ENCODE measurements at places on chromosomes 7 and 10.

DNA sequence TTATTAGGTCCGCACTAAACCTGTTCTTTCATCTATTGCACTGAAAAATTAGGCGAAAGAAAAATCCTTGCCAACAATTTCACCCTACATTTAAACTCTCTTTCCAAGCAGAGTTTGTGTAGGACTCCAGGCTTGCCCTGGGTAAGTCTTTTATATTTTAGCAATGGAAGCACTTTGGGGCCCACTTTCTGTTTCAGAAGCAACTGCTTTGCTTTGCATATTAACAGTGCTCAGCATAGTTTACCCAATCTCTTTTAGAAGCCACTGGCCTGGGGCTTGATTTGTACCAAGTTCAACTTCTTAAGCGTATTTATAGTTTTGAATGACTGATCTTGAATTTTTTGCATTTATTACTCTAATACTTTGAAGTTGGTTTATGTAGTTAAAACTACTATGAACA, 78.8 kb upstream of the MDFIC start:
- DNase-seq = no peak

DNA sequence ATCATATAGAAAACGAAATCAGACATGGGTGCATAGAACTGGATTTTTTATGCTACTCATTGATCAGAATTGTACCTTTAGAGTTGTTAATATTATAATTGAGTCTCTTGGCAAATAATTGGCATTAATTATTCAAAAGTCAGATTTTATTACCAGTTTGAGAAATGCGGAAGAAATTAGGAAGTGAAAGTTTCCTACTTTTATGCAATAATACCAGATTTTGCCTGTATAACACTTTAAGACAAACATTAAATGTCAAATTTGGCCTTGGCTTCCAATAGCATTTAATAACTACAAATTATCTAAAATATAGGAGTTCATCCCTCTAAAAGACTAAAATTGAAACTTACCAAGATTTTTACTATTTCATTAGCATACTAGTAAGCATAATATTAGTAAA, 6.8 kb upstream of the TFEC start:
- no peak for DNase-seq

DNA sequence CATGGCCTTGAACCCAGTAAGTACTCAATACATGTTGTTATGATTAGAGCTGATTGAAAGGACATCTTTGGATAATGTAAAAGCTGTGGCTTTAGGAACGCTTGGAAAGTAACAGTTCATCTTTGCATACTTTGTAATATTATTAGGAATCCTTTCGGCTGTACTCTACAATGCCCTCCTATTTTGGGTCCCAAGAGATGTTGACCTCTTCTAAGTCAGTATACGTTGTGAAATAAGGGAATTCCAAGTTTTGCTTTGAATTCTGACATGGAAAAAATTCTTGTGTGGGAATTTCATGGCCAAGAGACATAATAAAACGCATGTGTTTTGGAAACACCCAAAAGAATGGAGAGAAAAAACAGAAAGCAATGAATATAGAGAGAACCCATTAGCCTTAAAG, 7.7 kb downstream of the AGR3 start:
- DNase-seq = no peak

GRCh38 chr7:94823947-94824346, 83.4 kb upstream of the PPP1R9A start:
- no peak for DNase-seq

GRCh38 chr10:84159076-84159685, 14.4 kb upstream of the GPR15LG start:
- no peak for DNase-seq

DNA sequence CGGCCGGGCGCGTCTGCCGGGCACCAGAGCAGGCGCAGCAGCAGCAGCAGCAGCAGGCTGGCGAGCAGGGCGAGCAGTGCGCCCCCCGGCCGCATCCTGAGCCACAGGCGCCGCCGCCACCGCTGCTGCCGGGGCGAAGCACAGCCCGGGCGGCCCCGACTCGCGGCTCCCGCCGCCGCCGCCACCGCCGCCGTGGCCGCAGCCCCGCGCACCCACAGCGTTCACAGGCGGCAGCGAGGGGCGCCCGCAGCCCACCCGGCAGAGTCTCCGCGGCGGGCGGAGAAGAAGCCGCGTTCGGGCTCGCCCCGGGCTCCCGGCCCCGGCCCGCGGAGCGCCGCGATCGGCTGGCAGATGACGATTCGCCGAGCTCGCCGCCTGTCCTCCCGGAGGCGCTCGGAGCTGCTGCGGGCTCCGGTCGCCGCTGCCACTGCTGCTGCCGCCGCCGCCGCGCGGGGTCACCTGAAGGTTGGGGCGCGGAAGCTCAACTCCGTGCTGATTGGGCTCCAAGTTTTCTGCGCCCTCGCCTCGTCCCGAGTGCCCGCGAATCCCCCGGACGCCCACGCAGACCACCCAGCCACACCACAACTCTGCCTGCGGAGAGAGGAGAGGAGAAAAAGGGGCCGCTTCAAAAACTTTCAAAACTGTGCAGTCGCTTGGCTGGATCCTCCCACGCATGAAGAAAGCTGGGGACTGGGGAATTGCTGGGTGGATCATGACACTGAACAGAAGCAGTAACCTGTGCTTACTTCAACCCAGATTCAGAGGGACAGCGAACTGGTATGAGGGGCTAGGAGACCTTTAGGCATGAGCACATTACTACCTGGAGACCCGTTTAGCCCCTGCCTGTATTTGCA, at the start of gene ST8SIA6:
ST8SIA6 (minus strand) TSS at position 435 of the 854 bp plus-strand sequence; CDS start at position 95, 340 bp downstream.
- DNase-seq = no peak

DNA sequence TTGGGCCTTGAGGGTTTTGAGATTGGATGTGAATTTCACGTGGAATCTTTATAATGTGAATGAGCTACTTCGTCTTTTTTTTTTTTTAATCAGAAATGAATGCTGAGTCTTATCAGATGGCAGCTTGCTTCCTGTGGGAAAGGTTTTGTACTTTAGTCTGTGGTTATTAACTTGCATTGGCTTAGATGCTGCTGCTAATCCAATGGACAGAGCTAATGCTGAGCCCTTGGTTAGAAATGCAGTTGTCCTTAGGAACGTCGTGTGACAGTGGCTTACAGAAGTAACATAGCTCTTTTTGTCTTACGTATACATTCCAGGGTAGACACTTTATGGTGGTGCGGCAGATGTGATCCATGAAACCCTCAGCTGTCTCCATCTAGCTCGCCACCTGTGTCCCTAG, 32.8 kb downstream of the ADCY1 start:
- no peak for DNase-seq

DNA sequence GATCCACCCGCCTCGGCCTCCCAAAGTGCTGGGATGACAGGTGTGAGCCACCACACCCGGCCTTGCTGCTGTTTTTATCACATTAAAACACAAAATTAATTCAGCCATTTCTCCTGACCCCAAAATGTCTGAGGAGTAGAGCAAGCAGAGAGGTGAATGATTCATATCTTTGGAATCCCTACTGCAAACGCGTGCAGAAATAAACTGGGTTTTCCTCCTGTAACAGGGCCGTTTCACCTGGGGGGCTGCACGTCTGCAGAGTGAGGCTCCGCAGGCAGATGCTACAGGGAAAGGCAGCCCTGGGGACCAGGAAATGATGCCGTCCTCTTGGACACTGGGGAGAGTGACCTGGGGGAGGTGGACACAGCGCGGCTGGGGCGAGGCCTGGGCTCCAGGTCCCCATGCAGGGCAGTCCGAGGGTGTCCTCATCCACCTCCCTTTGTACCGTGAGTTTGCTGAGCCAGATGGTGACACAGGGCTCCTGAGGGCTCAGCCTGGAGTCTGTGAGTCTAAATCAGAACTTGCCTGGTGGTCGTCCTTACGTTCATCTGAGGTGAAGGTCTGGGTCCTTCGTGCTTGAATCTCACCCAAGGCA, 41.9 kb downstream of the PDGFA start:
- no peak for DNase-seq

DNA sequence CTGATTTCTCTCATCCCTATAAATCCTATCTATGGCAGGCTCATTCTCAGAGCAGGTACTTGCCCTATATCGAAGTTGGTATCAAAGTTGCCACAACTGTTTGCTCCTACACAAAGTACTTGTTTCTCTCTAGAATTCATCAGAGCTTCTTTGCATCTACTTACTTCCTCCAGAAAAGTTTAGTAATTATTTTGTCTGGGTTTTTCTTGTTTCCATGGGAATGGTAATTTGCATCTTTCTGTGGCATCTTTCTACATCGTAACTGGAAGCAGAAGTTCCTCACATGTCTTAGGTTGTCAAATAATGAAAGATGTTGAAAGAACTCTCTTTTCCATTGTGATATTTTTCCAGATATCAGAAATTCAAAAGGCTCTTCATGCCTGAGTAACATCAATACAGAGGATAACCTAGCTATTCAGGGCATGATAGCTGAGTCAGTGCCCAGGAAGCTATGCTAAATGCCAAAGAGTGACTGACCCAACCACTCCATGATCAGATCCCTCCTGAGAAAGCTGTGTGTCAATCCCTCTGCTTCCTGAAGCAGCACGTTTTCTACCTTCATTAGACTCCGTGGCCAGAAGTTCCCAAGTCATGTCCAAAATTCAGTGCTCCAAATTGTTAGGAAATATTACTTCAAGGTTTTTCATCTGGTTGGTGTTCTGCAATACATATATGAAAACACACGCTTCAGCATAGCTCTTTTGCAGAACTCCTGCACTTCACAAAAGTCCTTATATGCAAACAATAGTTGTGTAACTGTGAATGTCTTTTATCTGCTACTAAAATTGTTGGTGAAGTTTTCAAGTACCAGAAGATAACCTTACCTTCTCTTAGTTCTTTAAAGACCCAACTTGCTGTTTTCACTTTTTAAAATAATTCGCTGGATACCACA, 216.5 kb downstream of the VTI1A start:
- DNase-seq = no peak

GRCh38 chr7:133853706-133854276, 273.3 kb upstream of the LRGUK start:
- no peak for DNase-seq

All from amygdala (tissue), 56 donors.